ENCODE measurements at places on chromosomes 7 and 10.

DNA sequence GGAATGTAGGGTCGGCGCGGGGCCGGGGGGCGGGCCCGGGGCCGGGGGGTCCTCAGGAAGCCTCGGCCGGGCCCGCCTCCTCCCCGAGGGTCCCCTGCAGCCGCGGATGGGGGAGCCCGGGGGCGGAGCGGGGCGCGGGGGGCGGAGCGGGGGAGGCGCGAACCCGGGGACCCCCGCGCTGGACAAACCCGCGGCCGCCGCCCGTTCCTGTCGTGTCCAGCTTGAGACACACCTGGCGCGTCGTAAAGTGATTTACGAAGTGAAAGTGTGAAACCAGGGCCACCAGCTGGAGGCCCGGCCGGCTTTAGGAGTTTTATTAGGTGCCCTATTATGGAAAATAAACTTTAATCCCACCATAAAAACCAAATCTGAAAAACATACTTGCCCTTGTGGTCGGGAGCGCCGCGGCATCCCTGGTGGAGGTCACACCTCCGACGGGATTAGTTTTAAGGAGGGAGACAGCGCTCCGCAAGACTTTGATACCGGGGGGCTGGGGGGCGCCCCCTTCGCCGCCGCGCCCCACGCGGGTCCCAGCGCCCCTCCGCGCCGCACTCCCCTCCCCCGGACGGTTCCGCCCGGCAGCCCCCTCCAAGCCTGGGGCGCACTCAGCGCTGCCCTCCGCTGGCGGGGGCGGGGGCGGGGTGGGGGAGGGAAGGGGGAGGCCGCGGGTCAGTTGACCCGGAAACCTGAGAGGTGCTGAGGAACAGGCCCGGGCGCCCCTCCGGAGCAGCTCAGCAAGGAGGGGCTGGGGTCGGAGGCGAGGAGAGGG, 10.3 kb downstream of the MNX1 start:
- DNase-seq, result no peak

DNA sequence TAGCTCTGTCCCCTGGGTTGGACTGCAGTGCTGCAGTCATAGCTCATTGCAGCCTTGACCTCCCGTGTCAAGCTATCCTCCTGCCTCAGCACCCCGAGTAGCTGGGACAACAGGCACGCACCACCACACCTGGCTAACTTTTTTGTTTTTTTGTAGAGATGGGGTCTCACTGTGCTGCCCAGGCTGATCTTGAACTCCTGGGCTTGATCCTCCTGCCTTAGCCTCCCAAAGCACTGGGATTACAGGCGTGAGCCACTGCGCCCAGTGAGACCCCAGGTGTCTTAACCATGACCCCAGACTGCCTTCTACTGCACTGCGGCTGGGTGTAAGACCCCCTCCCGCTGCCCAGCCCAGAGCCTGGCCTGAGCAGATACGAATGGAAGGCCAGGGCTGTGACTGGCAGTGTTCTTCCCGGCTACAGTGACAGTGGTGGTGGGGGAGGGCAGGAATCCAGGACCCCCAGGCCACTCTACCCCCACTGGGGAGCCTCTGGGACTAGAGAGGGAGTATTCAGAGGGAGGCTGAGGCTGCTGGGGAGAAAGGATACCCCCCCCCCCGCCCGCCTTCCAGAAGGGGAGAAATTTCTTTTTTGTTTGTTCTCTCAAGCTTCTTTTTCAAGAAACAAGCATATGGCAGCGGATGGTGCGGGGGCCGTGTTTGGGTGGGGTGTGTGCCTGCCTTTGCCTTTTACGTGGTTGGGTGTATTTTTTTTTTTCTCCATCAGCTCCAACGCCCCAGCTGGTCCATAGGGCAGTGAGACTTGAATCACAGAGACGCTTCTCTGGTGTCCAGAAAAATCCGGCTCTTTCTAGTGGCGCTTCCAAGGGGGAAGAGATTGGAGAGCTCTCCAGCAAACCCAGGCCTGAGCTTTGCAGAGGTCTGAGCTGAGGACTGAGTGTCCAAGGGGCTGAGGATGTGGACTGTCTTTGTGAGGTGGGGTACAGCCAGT, 36.6 kb downstream of the GTF2IRD1 start:
- no peak for DNase-seq

DNA sequence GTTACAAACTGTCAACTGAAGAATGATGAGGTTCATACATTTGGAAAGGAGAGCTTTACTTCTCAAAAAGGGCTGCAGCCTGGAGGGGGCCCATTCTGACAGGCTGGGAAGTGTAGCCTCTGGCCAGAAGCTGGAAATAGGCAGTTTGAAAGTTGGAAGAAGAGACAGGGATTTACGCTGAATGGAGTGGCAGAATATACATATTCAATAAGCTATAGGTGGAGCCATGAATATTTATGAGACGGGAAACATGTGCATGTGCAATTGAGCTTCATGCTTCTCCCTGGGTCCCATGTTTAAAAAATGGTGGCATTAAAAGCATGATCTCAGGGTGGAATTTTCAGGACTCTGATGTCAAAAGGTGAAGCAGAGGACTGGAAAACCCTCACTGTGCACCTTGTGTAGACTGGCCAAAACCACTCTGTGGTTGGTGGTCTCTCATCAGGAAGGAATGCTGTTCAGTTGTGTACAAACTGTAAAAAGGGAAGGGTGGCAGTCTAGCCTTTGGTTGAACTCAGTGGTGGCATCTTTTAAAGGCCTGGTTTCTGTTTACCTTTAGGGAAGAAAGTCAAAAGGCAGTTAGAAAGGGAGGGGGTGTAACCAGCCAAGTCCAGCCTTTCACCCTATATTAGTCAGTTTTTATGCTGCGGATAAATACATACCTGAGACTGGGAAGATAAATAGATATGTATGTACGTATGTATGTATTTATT, 7.2 kb upstream of the ACTR3B start:
- no peak for DNase-seq

DNA sequence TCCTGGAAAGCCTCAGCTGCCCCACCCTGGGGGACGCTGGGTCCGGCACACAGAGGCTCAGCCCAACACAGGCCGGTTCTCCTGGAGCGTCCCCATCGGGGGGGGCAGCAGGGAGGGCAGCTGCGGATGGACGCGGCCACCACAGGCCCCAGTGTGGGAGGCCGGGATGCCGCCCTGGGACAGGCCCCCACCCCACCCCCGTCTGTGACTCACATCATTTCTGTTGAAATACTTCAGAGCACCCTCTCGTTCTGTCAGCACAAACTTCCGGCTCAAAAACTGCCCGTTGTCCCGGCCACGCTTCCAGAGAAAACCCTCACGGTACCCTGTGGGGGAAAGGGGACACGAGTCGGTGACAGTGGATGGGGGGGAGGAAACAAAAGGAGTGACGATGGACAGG, 28.5 kb downstream of the GET4 start:
- no peak for DNase-seq

GRCh38 chr7:69961436-69961835, 363.2 kb downstream of the AUTS2 start:
- DNase-seq, result no peak

GRCh38 chr10:71383972-71384687, 12.6 kb upstream of the CDH23 start:
- DNase-seq, result no peak

GRCh38 chr10:90965720-90966119, 44.8 kb upstream of the ANKRD1 start:
- DNase-seq, result no peak

- peak; percentile 57 for DNase-seq
Measured at GRCh38 chr7:101953248-101953819, 135.9 kb downstream of the CUX1 start.

GRCh38 chr10:34291466-34292193, 523.5 kb downstream of the PARD3 start:
- no peak for DNase-seq

GRCh38 chr7:46661431-46661830, 740.4 kb upstream of the IGFBP3 start:
- DNase-seq, result no peak

GRCh38 chr7:29957521-29958310, 31.9 kb downstream of the SCRN1 start:
- DNase-seq, result no peak

- DNase-seq, result no peak
Measured at GRCh38 chr10:129258283-129258923, 208.6 kb upstream of the MGMT start.

GRCh38 chr7:2497500-2498336, 21.5 kb upstream of the GRIFIN start:
- DNase-seq, result no peak

GRCh38 chr7:323410-323809, 33.4 kb downstream of the FOXL3 start:
- no peak for DNase-seq

GRCh38 chr7:135620980-135621850, 41.1 kb upstream of the STMP1 start:
- peak; percentile 72 for DNase-seq

DNA sequence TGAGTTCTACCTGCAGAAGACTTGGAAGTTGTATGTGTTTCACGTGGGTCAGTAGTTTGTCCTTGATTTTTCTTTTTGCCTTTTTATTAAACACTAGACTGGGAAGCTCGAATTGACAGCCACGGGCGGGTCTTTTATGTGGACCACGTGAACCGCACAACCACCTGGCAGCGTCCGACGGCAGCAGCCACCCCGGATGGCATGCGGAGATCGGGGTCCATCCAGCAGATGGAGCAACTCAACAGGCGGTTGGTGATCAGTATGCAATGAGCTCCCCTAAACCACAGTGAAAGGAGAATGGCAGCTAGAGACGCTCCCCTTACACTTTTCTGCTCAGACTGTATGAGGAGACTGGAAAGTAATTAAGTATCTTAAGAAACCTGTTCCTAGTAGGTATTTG, 126.7 kb upstream of the STK17A start:
- DNase-seq, result no peak

DNA sequence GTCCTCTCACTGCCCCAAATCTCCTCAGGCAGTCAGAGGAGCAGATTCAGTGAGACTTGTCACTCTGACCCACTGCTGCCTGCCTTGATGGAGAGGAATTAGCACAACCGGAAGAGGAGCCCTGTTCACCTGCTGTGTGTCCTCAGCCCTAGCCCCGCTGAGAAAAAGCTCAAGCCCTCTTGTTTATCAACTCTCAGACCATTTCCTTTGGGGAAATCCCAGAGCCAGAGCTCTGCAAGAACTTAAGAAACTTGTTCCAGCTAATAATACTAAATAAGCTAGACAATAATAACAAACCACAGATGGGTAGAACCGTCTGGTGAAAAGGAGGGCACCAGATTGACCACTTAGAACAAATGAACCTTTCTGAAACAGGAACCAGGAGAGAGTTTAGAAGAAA, 37.7 kb upstream of the ITGB1 start:
- no peak for DNase-seq

DNA sequence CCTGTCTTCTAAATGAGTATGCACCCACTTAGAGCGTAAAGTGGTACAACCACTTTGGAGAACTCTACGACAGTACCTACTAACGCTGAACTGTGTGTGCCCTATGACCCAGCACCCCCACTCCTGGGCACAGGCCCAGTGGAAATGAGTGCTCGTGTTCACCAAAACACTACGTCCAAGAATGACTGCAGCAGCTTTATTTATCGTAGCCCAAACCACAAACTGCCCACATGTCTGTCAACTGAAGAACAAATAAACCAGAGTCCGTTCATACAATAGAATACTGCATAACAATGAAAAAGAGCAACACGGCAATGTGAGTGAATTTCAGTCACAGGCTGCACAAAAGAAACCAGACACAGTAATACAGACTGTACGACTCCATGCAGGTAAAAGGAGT, 35.4 kb downstream of the TLL2 start:
- DNase-seq, result no peak

GRCh38 chr10:125812128-125812750, 10.8 kb downstream of the UROS start:
- DNase-seq, result peak; percentile 38

- DNase-seq, result no peak
Measured at GRCh38 chr7:156024201-156024600, 211.9 kb upstream of the SHH start.

DNA sequence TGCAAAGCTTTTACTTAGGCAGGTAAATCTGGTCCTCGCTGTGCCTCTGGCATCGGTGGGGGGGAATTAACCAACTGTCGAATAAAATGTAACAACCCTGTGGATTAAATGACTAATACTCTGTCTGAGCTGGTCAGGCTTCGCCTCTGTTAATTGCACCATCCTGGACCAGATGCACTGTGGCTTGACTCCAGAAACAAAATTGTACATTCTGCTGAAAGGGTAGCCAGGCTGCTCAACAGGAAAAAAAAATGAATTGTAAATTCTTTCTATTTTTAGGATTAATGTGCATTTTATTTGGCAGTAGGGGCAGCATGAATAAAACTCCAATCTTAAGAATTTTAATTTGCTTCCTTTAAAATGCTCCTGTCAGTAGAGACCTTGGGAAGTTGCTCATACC, 389.4 kb downstream of the SORCS1 start:
- DNase-seq, result no peak

- no peak for DNase-seq
Measured at GRCh38 chr10:20879136-20879535, 18.0 kb downstream of the NEBL start.

DNA sequence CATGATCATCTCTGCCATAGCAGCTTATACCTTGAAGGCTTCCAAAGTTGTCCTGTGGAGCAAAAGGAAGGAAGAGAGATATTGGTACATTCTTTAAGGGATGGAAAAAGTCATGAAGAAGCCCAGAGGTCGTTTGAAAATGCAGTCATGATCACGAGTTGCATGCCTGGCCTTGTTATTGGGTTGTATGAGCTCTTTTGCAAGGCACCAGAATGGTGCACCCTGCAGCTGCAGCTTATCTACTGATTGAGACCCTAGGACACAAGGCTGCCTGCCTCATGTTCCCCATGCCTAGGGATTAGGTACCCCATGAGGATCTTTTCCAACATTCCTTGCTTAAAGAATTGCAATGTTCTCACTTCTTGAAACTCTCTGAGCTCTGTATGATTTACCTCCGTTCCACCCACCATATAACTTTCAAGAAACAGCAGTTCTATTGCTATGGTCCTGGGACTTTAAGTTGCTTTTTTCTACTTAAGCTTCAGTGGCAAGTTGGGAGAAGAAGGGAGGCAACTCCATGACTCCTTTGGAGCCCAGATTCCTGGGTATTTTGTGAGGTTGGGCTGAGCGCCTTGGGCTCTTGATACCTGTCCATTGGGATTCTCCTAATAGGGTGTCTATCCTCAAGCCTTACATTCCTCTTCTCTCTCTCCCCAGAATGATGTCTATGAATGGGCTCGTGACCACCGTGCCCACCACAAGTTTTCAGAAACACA, 6.9 kb downstream of the SCD start:
- DNase-seq, result no peak

GRCh38 chr7:123075838-123076467, 80.5 kb upstream of the TAS2R16 start:
- DNase-seq, result no peak

DNA sequence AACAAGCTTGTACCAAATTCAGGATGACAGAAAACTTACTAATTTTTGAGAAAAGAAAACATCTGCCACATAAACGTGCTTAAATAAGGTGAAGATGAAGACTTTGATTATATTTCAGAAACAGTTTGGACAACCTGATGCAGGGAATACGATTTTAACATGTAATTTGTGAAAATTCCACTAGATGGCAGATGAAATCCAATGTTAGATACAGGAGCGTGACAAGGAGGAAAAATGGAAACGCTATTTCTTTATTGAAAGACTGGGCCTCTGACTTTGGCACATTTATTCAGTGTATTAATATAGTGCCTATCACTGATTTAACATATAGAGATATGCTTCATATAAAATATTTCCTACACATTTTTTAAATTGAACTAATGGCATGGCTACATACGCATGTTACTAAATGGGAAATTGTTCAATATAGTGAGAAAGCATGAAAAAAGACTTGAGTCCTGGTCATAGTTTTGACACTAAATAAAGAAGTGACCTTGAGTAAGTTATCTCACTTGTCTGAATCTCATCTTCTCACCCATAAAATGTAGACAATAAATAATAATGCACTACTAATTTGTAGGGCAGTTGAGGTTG, 60.7 kb downstream of the CD36 start:
- no peak for DNase-seq
